ENCODE measurements at places on chromosomes 4 and X. TPM values are rescaled to one million over a fixed set of nuclear protein-coding genes. Genes with fewer than 3 reads are reported as not detected.

DNA sequence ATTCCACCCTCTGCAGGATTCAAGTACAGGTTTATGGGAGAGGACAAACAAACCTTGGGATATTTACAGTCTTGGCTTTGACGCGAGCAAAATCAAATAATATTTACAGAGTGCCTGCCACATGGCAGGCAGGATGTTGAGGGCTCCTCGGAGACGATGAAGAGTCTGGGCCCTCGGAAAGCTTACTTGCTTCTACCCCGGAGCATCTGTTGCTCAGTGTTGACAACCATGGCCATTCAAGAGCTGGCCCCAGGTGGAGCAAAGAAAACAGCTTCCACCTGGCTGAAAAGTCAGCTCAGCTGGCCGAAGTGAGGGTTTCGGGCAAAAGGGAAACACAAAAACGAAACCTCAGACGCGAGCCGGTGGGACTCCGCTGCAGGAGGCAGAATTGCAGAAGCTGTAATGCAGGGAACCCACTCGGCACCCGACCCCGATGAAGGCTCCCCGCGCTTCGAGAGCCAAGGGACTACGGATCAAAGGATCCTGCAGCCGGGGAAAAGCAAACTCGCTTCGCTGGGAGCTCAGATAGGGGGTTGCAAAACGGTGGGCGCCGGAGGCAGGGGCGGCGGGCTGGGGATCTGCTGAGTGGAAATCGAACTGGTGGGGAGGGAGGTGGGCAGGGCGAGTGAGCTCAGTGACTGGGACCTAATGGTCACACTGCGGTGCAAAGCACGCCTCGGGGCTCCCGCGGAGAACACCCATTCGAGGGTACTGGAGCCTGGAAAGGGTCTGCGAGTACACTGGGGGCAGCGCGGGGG, 805 bp downstream of the ATP8A1 start:
- DNase-seq, result no peak

GABRB1 gene
- not detected for total RNA-seq

TRAPPC2 gene
- 15.0 TPM for total RNA-seq

TMEM271 gene
- total RNA-seq, result not detected

- no peak for DNase-seq
Measured at GRCh38 chr4:55030589-55030988, 94.8 kb downstream of the KDR start.

PCDH10 gene
- total RNA-seq, result 70.8 TPM

CAMK2D gene
- total RNA-seq, result 70.1 TPM

GRCh38 chr4:84952004-84952403, 14.5 kb downstream of the WDFY3 start:
- no peak for DNase-seq

MID1 gene
- total RNA-seq, result 37.7 TPM

DNA sequence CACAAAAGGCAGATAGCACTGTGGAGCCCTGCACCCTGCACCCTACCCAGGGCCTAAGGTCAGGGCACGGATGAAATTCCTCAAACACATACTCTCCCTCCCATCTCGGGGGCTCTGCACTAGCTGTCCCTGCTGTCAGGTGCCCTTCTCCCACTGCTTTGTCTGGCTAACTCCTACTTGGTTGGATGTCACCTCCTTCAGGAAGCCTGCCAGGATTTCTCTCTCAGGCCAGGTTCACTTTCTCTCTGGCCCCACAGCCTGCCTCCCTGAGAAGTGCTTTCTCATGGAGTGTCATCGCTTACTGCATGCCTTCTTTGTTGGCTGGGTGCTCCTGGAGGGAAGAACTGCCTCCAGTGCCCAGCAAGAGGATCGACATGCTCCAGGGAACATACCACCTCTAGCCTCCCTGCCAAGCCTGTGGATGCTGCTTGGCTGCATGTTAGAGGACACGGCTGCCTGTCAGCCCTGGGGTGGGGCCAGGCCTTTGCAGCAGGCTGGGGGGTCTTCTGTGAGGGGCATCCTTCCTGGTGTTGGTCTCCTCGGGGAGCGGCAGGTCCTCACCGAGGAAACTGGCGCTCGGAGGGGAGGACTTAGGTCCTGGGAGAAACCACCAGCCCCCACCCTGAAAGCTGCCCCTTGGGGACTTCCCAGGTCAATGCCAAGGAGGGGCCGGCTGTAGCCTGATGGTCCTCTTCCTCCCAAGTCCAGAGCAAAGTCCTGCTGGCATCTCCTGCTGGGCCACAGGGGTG, 15.0 kb downstream of the ABLIM2 start:
- no peak for DNase-seq

CXorf66 gene
- not detected for total RNA-seq

- DNase-seq, result no peak
Measured at GRCh38 chr4:88570001-88570400, 22.3 kb upstream of the HERC3 start.

DNA sequence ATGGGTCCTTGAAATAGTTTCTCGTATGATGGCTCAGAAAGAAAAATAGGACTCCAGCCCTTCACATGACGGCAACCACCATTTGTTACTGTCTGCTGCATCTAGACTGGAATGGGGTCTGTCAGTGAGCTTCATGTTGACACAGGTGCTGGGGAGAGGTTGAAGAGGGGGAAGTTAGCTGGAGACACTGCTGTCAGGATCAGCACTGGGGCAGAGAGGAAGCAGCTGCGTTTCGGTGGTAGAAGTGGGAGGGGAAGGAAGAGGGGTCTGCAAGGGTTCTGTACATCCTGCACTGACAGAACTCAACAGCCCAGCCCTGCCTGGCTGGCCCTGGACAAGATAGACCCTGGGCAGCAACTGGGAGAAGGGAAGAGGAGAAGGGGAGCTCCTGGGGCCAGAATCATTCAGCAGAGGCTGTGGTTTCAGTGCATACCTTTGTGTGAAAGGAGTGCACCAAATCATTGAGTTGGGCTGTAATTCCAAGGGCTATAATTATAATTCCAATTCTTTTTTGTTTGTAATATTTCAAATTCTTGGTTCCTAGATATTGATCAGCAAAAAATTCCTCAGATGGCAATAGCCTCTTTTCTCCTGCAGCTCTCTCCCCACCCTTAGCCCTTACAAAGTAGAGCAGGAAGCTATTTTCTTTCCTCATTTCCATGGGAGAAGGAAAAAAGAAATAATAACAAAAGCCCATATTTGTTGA, 119.4 kb upstream of the C1GALT1C1 start:
- no peak for DNase-seq

GRCh38 chrX:11429538-11430085, 136.4 kb downstream of the AMELX start:
- DNase-seq, result no peak

- no peak for DNase-seq
Measured at GRCh38 chr4:164109503-164109902, 615.0 kb downstream of the TMA16 start.

IL2 gene
- not detected for total RNA-seq

DNA sequence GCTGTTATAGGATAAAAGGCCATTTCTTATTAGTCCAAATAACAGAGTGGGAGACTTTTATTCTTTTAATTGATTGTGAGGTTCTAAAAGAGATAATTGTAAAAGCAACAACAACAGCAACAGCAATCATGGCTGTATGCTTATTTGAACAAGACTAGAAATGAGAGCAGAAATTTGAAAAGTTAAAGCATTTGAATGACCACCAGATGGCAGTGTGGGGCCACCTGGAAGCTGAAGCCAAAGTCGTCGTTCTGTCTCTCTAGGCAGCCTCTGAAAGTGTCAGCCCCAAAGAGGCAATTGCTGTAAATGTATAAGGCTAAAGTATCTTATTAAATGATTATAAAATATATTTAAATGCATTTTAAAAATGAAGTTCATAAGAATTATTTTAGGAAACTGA, 42.2 kb downstream of the SH2D1A start:
- DNase-seq, result no peak

DNA sequence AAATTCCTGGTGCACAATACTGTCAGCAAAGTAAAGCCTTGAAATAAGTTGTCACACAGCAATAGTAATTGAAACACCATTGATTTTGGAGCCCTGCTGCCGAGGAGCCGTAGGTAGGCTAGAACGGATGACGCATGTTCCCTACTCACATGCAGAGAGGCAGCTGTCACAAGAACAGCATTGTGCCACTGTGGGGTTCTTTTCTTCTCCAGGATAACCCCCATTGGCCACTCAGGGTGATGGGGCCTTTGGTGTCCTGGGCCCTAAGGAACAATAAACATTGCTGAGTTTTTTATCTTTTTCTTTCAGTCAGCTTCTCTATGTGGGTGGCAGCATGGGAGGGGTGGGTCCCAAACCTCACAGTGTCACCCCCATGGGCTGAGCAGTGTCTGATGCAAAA, 542.3 kb downstream of the BCOR start:
- DNase-seq, result no peak

- no peak for DNase-seq
Measured at GRCh38 chrX:119488749-119489148, 20.5 kb downstream of the SLC25A5 start.

DNA sequence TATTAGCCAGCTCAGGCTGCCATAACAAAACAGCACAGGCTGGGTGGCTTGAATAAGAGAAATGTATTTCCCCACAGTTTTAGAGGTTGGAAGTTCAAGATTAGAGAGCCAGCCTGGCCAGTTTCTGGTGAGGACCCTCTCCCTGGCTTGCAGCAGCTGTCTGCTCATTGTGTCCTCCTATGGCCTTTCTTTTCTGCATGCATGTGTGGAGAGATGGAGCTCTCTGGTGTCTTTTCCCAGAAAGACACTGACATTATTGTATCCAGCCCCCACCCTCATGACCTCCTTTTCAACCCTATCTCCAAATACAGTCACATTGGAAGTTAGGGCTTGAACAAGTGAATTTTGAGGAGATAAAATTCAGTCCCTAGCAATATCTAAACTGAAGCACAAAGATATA, 263.8 kb upstream of the PABPC4L start:
- DNase-seq, result no peak

DNA sequence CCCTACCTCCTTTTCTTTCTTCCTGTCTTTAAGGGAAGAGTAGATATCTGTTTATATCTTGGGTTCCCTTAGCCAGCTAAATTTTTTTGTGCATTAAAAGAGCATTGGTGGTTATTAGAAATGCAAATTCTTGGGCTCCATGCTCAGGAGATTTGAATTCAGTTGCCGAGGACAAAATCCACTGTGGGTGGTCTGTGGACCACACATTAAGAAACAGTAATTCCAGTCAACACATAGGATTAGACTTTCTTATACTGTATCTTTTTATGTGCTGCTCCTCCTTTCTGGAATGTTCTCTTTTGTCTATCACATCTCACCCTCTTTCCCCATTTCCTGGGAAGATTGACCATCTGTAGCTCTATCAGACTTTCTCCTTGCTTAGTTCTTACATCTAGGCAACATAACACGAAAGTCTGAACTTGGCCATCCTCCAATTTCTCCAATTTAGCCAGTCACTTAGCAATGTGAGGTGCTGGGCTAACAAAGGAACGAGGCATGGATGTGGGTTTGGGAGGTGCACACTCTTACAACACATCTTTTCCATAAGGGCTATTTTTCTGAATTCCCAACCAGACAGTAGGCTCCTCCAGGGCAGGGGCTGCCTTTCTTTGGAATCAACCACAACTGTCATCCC, 5.3 kb upstream of the PDLIM3 start:
- DNase-seq, result no peak

DIPK2B gene
- 11.6 TPM for total RNA-seq

GRCh38 chr4:304969-305680, at the start of gene ZNF732:
Gene ZNF732 (minus strand): TSS chr4:305474. CDS start chr4:305310, 164 bp downstream.
- no peak for DNase-seq

CACNA1F gene
- total RNA-seq, result not detected

DNA sequence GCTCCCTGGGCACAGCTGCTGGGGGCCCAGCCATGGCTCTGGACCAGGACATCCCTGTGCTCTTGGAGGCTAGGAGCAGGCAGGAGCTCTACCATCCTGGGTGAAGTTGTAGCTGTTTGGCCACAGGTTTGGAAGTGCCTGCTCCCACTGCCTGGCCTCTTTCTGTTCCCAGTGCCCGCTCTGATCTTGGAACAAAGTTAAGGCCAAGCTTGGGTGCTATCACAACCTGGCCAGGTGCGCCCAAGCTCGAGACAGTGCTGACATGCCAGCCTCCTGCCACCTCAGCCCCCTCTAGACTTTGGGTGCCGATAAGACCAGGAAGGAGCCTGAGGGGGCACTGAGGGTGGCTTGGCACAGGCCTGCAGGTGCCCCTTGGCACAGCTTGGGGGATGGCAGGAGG, 686.1 kb upstream of the AADAT start:
- no peak for DNase-seq

DUSP21 gene
- not detected for total RNA-seq

ASB9 gene
- total RNA-seq, result 1.2 TPM

PPBP gene
- not detected for total RNA-seq

HTN3 gene
- not detected for total RNA-seq

- DNase-seq, result no peak
Measured at GRCh38 chr4:154478547-154478946, 13.1 kb downstream of the DCHS2 start.

OFD1 gene
- total RNA-seq, result 15.3 TPM

OTC gene
- total RNA-seq, result not detected

- DNase-seq, result no peak
Measured at GRCh38 chrX:10966057-10966456, 145.1 kb upstream of the HCCS start.

DNA sequence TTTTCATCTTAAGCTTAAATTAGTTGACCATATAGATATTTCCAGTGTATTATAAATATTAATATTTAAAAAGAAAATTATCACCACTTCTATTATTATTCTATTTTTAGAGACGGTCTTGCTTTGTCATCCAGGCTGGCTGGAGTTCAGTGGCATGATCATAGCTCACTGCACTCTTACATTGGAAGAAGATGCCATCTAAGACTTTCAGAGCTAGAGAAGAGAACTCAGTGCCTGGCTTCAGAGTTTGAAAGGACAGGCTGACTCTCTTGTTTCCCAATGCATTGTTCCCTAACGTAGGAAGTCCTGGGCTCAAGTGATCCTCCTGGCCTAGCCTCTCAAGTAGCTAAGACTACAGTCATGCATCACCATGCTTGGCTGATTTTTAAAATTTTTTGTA, 75.9 kb downstream of the FIP1L1 start:
- DNase-seq, result no peak

DNA sequence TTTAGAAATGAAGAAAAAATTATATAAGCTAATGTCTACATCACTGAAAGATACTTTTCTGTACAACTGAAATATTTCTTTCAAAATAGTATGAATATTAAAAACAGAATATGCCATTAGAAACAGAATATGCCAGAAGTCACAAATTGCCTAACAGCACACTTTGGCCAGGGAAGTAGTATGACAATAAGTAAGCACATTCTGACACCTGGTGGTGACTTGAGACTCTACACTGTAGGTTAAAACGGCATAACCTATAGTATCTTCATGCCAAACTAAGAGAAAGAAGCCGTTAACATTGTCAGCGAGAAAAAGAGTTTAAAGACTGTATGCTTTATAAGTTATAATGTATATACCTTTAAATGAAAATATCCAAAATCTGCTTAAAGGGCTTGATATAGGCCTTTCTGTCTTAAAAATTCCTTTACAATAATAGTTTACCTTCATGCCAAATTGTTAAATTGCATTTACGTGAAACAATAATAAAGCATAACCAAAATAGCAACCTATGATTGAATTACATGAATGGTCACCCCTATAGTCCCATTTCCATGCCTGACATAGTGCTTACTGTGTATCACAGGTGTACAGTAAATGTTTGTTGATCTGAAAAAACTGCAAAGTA, 32.8 kb downstream of the FAM13A start:
- peak; percentile 28 for DNase-seq

SMIM20 gene
- total RNA-seq, result 21.3 TPM

GRCh38 chr4:102868153-102868780, 525 bp upstream of the CISD2 start:
- no peak for DNase-seq

CSAG2 gene
- total RNA-seq, result not detected

RTL9 gene
- 0.07 TPM for total RNA-seq

- DNase-seq, result no peak
Measured at GRCh38 chr4:142467088-142467487, 379.0 kb downstream of the INPP4B start.

GRCh38 chrX:8345473-8345872, 119.2 kb upstream of the VCX3B start:
- DNase-seq, result no peak

CDX4 gene
- not detected for total RNA-seq
